ENCODE measurements at places on chromosomes 1 and 21.

DNA sequence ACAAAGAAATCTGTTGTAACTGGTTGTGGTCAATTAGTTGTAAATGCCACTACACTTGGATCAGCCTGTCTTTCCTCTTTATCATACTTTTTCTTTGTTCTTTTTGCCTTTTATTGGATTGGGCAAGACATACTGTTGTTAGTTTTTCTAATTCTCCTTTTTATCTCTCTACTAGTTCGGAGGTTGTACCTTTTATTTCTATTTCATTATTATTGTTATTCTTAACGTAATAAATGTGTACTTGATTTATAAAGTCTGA lies 59.2 kb downstream of the IVNS1ABP start:
- DNase-seq, result no peak

DNA sequence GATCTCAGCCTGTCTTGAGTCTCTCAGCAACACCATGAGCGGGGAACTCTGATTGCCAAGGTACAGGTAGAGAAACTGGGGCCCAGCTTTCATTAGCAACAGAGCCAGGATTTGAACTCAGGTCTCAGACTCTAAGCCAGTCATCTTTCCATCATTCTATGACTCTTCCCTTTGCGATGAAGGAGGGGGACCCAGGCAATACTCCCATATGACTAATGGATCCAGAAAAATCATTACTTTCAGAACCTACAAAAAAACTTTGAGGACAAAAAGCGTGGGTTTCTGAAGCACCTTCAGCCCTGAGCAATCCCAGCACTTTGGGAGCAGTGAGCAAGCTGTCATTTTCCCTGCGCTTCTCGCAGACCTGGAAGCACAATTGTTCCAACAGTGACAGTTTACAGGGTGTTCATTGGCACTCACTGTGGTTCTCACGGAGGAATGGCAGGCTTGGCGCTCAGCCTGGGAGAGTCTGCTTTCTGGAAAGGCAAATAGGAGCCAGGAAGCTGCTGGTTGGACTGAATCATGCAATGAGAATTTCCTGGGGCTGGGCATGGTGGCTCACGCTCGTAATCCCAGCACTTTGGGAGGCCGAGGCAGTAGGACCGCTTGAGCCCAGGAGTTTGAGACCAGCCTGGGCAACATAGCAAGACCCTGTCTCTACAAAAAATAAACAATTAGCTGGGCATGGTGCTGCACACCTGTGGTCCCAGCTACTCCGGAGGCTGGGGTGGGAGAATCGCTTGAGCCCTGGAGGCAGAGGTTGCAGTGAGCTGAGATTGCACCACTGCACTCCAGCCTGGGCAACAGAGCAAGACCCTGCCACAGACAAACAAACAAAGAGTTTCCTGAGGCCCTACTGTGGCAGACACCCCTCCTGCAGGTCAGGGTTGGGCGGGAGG lies 40.1 kb downstream of the SLC2A7 start:
- no peak for DNase-seq

DNA sequence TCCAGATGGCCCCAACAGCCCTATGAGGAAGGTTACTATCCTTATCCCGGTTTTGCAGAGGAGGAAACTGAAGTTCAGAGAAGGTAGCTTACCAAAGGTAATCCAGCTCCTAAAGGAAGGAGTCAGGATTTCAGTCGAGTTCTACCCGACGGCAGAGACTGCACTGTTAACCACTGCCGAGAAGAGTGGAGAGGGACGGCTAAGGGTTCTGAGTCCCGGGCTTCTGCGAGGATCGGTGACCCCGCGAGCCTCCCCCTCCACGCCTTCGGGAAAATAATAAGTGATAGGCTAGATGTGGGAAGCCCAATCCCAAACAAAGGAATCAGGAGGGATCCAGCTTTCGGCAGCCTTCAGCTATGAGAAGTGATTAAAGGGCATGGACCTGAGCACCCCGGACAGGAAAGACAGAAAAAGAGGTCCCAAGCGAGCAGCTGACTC lies 587 bp downstream of the TMEM53 start:
- DNase-seq, result no peak

DNA sequence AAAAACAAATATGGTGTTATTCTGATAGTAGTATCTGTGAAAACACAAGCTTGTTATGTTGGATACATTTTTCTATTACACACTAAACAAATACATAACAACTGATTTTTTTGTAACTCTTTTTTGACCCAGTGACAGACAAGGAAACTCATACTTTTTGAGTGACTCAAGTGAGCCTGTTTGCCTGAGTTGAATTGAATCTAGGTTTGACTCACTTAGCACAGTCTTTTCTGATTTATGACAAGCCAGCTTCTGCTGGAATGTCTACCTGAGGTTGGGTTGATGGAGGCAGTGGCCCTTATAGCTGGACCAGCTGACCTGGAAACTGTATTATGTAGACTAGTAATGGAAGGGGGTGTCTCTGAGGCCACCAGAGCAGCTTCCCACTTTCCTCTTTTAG lies 4.2 kb upstream of the CLCA4 start:
- DNase-seq, result no peak

DNA sequence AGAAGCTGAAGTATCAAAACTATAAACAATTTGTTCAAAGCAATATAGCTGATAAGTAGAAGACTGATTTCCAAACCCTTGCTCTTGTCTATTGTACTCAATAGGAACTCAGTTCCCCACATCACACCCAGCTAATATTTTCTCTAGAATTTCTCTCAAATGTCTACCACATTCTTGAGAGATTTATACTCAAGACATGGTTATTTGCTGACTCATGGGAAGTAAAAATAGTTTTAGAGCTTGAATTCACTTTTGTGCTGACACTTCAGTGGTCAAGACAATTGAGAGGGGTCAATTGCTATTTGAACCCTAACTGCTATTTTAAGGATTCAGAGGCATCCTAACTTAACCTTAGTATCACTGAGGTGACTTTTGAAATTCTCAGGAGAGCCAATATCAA lies 99.0 kb downstream of the TNNI3K start:
- DNase-seq, result no peak

DNA sequence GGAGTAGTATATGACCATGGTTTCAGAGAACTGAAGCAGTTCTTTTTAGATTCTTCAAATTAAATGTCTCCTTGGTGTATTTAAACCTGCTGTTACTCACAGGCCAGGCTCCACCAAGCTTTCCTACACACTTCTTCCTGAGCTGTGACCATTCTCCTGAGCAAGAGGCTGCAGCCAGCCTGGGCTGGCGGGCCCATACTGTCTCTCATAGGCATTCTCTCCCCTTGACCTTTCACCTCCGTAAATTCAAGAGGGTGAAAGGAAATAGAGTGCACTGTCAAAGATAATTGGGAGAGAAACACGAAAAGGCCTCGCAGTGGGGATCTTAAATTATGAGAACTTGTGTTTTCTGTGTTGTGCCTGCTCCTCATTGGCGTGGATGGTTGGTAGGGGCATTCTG lies 2.3 kb downstream of the ARF1 start:
- DNase-seq, result no peak

GRCh38 chr1:12711536-12711935 lies 4.4 kb upstream of the AADACL3 start:
- no peak for DNase-seq

- no peak for DNase-seq
Measured at GRCh38 chr1:50976890-50977574, 7.0 kb downstream of the CDKN2C start.

GRCh38 chr21:39834543-39834942 lies 32.7 kb upstream of the PCP4 start:
- DNase-seq, result no peak

GRCh38 chr1:238252033-238252802 lies 361.5 kb upstream of the ZP4 start:
- peak; percentile 2 for DNase-seq

GRCh38 chr1:167538657-167539056 lies 14.9 kb downstream of the CREG1 start:
- DNase-seq, result no peak

GRCh38 chr1:193013005-193013404 lies 46.2 kb downstream of the UCHL5 start:
- no peak for DNase-seq

- DNase-seq, result no peak
Measured at GRCh38 chr1:112341986-112342385, 54.0 kb upstream of the CTTNBP2NL start.

GRCh38 chr1:40450495-40451237 lies 390 bp downstream of the ZFP69B start:
- peak; percentile 66 for DNase-seq

DNA sequence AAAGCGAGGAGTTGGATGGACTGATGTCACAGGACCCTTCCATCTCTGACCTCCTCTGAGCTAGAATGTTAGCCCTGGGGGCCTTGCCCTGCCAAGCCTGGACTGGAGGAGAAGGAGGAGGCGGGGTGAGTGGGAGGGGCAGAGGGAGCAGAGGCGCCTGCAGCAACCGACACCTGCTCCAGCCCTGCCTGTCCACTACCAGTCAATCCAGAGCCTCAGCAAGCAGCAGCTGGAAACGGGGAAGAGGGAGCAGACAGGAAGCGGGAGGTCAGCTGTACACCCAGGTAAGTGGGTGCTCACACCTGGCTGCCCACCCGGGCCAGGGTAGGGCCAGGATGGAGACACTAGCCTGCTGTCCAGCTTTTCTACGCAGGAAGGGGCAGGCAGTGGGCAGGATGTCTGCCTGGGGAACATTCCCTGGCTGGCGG lies at the start of gene IGFN1:
Gene IGFN1, plus strand, starts transcription at position 201 of the 428 bp plus-strand sequence. CDS start 2,470 bp downstream, outside the sequence.
- DNase-seq, result no peak

- DNase-seq, result no peak
Measured at GRCh38 chr1:219897914-219898313, 30.4 kb downstream of the SLC30A10 start.

DNA sequence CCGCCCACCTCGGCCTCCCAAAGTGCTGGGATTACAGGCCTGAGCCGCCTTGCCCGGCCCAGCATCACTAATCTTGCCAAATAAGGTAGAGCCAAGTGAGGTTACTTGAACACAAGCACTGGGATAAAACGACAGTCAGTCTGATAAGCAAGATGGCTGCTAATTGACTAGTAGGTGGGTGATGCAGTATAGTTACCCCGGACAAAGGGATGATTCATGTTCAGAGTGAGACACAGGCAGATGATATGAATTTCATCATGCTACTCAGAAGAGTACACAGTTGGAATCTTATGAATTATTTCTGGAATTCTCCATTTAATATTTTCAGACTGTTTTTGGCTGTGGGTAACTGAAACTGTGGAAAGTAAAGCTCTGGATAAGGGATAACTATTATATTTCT lies 178.4 kb downstream of the USP25 start:
- DNase-seq, result no peak

- DNase-seq, result no peak
Measured at GRCh38 chr1:234658138-234658537, 48.2 kb upstream of the IRF2BP2 start.

GRCh38 chr1:179077396-179077795 lies 4.5 kb upstream of the TOR3A start:
- no peak for DNase-seq

DNA sequence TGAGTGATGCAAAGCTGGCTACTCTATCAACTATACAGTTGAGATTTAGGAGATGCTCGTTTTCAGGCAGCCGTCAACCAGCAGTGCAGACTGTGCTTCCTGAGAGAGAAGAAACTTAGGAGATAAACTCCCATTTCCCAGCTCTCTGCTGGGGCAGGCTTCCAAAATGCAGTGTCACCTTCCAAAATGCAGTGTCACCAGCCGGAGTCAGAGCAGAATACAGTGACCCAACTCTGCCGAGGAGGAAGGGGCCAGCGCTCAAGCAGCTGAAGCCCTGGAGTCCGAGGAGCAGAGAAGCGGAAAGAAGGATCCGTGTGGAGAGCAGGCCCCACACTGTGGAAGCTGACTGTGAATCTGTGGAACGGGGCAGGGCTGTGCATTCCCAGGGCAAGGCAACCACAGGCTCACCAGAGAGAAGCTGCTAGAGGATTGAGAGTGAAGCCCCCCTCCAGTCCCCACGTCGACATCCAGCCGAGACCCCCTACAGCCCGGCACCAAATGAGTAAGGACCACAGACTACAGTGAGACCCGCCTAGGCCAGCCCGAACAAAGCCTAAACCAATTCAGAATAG lies 703 bp upstream of the KRTAP12-1 start:
- DNase-seq, result no peak

DNA sequence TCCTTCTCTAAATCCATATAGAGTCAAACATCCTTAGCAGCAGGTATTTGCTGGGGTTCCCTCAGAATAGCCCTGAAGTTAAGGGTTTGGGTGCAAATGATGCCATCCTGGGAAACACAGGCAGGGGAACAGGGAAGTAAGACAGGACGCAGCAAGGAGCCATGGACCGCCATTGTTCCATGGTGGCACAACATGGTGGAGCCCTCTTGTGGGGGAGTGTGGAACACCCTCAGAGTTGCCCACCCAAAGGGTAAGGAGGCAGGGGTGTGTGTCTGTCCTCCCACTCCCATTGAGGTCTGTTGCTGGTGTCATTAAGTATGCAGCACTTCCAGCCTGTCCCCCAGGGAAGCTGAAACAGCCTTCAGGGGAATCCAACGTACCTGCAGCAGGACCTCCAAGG lies 20.4 kb upstream of the RCAN1 start:
- no peak for DNase-seq
